ENCODE measurements at places on chromosomes 5 and 9. TPM values are rescaled to one million over a fixed set of nuclear protein-coding genes. Genes with fewer than 3 reads are reported as not detected.

The ZNF354C gene
- total RNA-seq: 6.6 TPM

The CDC25C gene
- 8.4 TPM for total RNA-seq

The NMUR2 gene
- not detected for total RNA-seq

The PPP3R2 gene
- not detected for total RNA-seq

The INSL4 gene
- not detected for total RNA-seq

The LRRC19 gene
- not detected for total RNA-seq

The OR1Q1 gene
- not detected for total RNA-seq

The CENPP gene
- 26.5 TPM for total RNA-seq

The FASTKD3 gene
- total RNA-seq: 23.6 TPM

The GFRA3 gene
- not detected for total RNA-seq

The LCN9 gene
- not detected for total RNA-seq

The BAAT gene
- 0.06 TPM for total RNA-seq

The SLC46A2 gene
- total RNA-seq: not detected

DNA sequence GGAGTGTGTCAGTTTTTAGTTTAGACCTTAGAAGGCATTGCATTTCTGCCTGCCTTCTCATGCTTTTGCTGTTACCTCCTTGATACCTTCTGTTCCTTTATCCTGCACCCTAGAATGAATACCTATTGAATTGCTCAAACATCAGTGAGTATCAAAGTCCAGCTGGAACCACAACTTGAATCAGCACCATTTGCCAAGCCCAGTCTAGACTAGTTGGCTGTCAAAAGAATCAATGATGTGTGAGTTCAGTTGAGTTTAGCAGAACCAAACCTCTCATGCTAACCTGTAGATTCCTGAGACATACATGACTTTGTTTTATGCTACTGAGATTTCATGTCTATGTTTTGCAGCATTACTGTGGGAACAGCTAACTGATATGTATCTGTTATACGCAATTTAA, 116.6 kb downstream of the FAM170A start:
- no peak for DNase-seq
- H3K27me3 ChIP-seq: no peaks in the 10 kb centered on the region
- H3K4me1 ChIP-seq: no peaks in the 10 kb centered on the region
- H3K27ac ChIP-seq: no peak overlapping the region

DNA sequence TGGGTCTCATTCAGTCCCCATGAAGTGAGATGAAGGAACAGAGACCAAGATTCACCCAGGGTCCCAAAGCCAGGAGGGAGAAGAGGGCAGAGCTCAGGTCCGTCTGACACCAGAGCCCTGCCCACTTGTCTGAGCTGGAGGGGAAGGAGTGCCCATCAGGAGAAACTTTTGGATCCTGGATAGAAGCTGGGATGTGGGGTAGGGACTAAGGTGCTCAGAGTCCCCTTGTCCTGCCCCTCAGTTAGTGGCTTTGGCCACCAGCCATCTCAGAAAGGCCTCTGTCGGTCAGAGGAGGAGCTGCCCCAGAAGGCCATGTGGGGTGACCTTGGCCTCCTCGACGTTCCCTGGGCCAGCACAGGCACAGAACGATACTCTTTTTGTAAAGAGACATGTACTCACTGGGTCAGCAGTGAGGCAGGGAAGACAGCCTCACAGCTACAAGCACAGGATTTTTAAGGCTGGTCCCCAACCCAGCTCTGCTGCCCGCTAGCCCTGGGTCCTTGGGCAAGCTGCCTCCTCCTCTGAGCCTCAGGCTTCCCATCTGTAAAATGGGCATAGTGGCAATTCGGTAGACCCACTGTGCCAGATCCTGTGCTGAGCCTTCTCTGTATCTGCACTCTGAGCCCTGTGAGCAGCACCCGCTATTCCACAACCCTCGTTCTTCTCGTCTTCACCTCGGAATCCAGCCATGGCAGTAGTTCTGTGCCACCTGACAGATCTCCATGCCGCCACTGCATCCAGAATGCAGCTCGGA, 49.4 kb downstream of the C9orf50 start:
- H3K4me3 ChIP-seq: no peak overlapping the region
- H3K36me3 ChIP-seq: peaks cover 5% of the 10 kb centered on the region
- H3K4me1 ChIP-seq: peaks cover 21% of the 10 kb centered on the region
- DNase-seq: no peak
- H3K27me3 ChIP-seq: peaks cover 26% of the 10 kb centered on the region

GRCh38 chr9:98321269-98321668, 65.8 kb upstream of the TBC1D2 start:
- no peaks in the 10 kb centered on the region for H3K36me3 ChIP-seq
- no peak overlapping the region for H3K27ac ChIP-seq
- no peak for DNase-seq
- H3K4me1 ChIP-seq: no peaks in the 10 kb centered on the region
- H3K27me3 ChIP-seq: no peaks in the 10 kb centered on the region

GRCh38 chr9:132135456-132135855, 26.4 kb upstream of the NTNG2 start:
- H3K27ac ChIP-seq: no peak overlapping the region
- peaks cover 70% of the 10 kb centered on the region for H3K27me3 ChIP-seq
- H3K36me3 ChIP-seq: no peaks in the 10 kb centered on the region
- peaks cover 6% of the 10 kb centered on the region for H3K4me1 ChIP-seq
- H3K4me3 ChIP-seq: no peak overlapping the region

GRCh38 chr5:56200971-56201666, 32.0 kb downstream of the ANKRD55 start:
- no peaks in the 10 kb centered on the region for H3K36me3 ChIP-seq
- peaks cover 12% of the 10 kb centered on the region for H3K4me1 ChIP-seq

- no peaks in the 10 kb centered on the region for H3K27me3 ChIP-seq
- H3K4me3 ChIP-seq: no peak overlapping the region
- no peak overlapping the region for H3K27ac ChIP-seq
- DNase-seq: no peak
- peaks cover 15% of the 10 kb centered on the region for H3K4me1 ChIP-seq
- H3K36me3 ChIP-seq: peaks cover 7% of the 10 kb centered on the region
Observed at GRCh38 chr5:143216211-143216610, 187.3 kb downstream of the NR3C1 start.

- no peak overlapping the region for H3K27ac ChIP-seq
- DNase-seq: no peak
- H3K27me3 ChIP-seq: no peaks in the 10 kb centered on the region
- peak overlapping the region; percentile 86 for H3K4me3 ChIP-seq
- peaks cover 28% of the 10 kb centered on the region for H3K36me3 ChIP-seq
Observed at GRCh38 chr5:172768573-172769341, 2.2 kb downstream of the DUSP1 start.

DNA sequence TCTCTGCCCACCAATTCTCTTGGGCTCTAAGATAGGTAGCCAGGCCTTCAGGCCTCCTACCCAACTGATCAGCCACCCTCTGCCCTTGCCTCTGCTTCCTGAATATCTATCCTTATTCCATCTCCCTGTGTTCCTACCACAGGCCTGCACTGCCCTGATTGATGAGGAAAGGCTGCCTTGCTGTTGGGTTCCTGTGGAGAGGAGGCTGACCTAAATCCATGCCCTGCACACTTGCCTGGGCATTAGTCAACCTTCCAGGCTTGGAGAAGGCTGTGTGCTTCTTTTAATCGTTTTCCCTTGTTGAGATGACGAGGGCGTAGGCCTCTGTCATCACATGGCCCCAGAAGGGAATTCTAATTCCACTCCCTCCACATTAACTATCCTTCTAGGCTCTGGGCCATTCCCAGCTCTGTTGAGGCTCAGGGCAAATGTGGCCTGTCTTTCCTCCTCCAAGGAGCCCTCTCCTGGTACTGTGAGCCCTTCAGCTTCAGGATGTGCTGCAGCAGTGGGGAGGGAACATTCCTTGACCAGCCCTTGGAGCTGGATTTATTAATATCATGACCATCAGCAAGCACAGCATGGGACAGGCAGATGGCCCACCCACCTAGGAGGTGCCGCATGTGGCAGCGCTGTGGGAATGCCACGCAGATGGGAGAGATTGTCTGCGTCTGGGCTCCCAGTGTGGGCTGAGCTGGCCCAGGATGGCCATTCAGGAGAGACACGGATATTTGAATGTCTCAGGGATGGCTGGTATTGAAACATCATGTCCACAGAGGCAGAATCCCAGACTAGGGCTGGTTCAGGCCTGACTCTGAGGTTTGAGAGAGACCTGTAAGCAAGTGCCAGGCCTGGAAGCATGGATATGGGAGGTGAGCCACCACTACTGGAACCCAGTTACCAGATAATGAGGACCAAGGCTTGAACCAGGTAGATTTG, 40.9 kb downstream of the ANGPTL2 start:
- peaks cover 7% of the 10 kb centered on the region for H3K4me1 ChIP-seq
- no peak for DNase-seq
- no peak overlapping the region for H3K27ac ChIP-seq
- no peak overlapping the region for H3K4me3 ChIP-seq

DNA sequence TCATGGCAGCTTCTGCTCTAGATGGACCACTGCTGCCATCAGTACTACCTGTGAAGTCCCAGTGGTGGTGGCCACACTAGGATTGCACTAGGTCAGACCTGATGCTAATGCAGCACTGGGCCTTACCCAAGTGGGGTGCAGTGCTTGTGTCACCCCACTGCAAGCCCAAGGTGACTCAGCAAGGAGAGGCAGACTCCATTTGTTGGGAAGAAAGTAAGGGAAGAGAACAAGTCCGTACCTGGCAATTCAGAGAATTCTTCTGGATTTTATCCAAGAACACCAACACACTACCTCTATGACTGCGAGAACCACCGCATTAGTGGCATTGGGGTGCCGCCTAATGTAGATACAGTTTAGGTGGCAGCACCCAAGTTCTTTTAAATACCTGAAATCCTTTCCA, 34.0 kb upstream of the TYRP1 start:
- H3K27ac ChIP-seq: no peak overlapping the region
- H3K4me1 ChIP-seq: no peaks in the 10 kb centered on the region
- no peak for DNase-seq
- H3K4me3 ChIP-seq: no peak overlapping the region
- no peaks in the 10 kb centered on the region for H3K36me3 ChIP-seq
- no peaks in the 10 kb centered on the region for H3K27me3 ChIP-seq

- no peak for DNase-seq
- H3K4me3 ChIP-seq: no peak overlapping the region
- H3K27me3 ChIP-seq: peaks cover 9% of the 10 kb centered on the region
- H3K36me3 ChIP-seq: no peaks in the 10 kb centered on the region
Observed at GRCh38 chr9:90024409-90024808, 419.6 kb downstream of the GADD45G start.

GRCh38 chr9:131747352-131747751, 7.5 kb upstream of the RAPGEF1 start:
- H3K27ac ChIP-seq: no peak overlapping the region
- no peak for DNase-seq
- no peaks in the 10 kb centered on the region for H3K27me3 ChIP-seq
- peaks cover 28% of the 10 kb centered on the region for H3K4me1 ChIP-seq

DNA sequence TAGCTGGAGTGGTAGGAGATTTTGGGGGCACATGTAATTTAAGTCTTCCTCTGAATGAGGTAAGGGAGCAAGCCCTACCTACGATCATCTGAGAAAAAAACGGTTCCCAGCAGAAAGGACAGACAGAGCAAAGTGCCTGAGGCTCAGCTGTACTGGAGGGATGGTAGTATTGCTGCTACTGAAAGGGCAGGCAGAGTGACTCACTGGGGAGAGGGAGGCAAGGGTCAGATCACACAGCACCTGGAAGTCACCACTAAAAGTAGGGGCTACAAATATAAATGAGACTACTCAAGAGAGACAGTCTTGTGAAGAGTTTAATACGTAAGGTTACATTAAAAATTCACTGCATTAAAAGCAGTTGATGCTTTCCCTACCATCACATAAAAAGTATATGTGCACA, 75.9 kb downstream of the NFIB start:
- no peak overlapping the region for H3K4me3 ChIP-seq
- H3K27ac ChIP-seq: no peak overlapping the region
- H3K27me3 ChIP-seq: peaks cover 14% of the 10 kb centered on the region

GRCh38 chr9:70352356-70352755, 62.1 kb downstream of the KLF9 start:
- no peak for DNase-seq
- H3K27ac ChIP-seq: no peak overlapping the region
- peaks cover 9% of the 10 kb centered on the region for H3K36me3 ChIP-seq

DNA sequence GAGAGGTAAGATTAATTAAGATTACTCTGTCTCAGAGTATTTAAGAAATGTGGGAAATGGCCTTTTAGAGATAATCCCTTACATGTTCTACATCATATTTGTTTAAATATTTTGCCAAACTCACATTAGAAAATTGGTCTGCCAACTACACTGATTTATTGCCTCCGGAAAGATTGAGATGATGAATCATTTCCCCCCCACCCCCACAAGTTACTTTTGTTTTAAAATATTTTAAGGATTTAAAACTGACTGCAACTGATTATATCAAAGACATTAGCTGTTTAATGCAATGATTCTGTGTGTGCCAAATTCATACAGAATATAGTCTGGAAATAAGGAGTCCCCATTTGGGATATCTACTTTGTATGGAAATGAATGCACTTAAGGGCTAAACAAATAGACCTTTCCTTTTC, 674.4 kb downstream of the PRR16 start:
- no peak for DNase-seq
- H3K27me3 ChIP-seq: no peaks in the 10 kb centered on the region
- H3K36me3 ChIP-seq: no peaks in the 10 kb centered on the region
- H3K4me3 ChIP-seq: no peak overlapping the region
- no peak overlapping the region for H3K27ac ChIP-seq

- H3K4me1 ChIP-seq: no peaks in the 10 kb centered on the region
- no peak overlapping the region for H3K27ac ChIP-seq
- H3K4me3 ChIP-seq: no peak overlapping the region
- H3K27me3 ChIP-seq: no peaks in the 10 kb centered on the region
- no peak for DNase-seq
Observed at GRCh38 chr5:128708841-128709240, 170.8 kb upstream of the FBN2 start.

- DNase-seq: no peak
- H3K4me3 ChIP-seq: no peak overlapping the region
- peaks cover 15% of the 10 kb centered on the region for H3K4me1 ChIP-seq
- no peak overlapping the region for H3K27ac ChIP-seq
- H3K36me3 ChIP-seq: peaks cover 1% of the 10 kb centered on the region
- H3K27me3 ChIP-seq: peaks cover 70% of the 10 kb centered on the region
Observed at GRCh38 chr5:16932401-16932800, 3.7 kb downstream of the MYO10 start.

DNA sequence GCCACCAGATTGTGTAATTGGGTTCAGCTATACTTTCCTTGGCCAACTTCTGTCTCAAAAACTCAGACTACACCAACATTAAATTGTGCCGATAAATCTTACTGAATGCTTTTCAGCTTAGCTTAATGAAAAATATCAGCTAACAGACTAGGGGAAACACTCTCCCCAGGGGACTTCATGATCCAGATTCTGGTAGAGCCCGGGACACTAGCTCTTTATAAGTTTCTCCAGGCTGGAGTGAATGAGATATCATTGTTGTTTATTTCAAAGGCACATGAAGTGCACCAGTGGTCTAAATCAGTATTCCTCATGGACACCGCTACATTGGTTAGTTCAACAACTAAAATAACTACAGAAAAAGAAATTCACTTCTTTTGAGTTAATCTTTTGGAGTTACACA, 10.5 kb upstream of the LHFPL2 start:
- DNase-seq: no peak
- no peaks in the 10 kb centered on the region for H3K4me1 ChIP-seq
- no peaks in the 10 kb centered on the region for H3K36me3 ChIP-seq
- H3K27me3 ChIP-seq: peaks cover 7% of the 10 kb centered on the region
- no peak overlapping the region for H3K4me3 ChIP-seq

Data from activated naive CD8-positive, alpha-beta T cell treated with anti-CD3 and anti-CD28 coated beads for 36 hours (primary cell).